LHCN-M2 (cell line): ENCODE measurements at places on chromosomes 4 and X. TPM values are rescaled to one million over a fixed set of nuclear protein-coding genes. Genes with fewer than 3 reads are reported as not detected.

The SPANXC gene
- not detected in 2 replicates for total RNA-seq

The ZNF674 gene
- 2.2 and 6.9 TPM in 2 replicates for total RNA-seq

The RAPGEF2 gene
- total RNA-seq: 17.2 and 21.9 TPM in 2 replicates

The TMPRSS11B gene
- total RNA-seq: not detected in 2 replicates

The BRS3 gene
- total RNA-seq: not detected in 2 replicates

The CFAP47 gene
- total RNA-seq: not detected in 2 replicates

The ITGB1BP2 gene
- total RNA-seq: 1.6 and 1.9 TPM in 2 replicates

The DMRTC1 gene
- total RNA-seq: not detected in 2 replicates

The PPM1K gene
- total RNA-seq: 7.4 and 8.9 TPM in 2 replicates

The MAGEA2B gene
- not detected in 2 replicates for total RNA-seq

The ERVMER34-1 gene
- total RNA-seq: 0.26 and 0.34 TPM in 2 replicates

The NUDT10 gene
- total RNA-seq: 1.1 and 1.2 TPM in 2 replicates

The ZXDA gene
- 4.8 and 5.8 TPM in 2 replicates for total RNA-seq

The PDZD4 gene
- 1.2 and 1.7 TPM in 2 replicates for total RNA-seq

The ADH1A gene
- total RNA-seq: not detected in 2 replicates

The SYTL4 gene
- 2.7 and 3.2 TPM in 2 replicates for total RNA-seq

The TREX2 gene
- total RNA-seq: 0.90 and 2.3 TPM in 2 replicates

The ATP2B3 gene
- not detected in 2 replicates for total RNA-seq

The ADH7 gene
- not detected in 2 replicates for total RNA-seq

The MAGEE2 gene
- total RNA-seq: not detected in 2 replicates

The NEIL3 gene
- 13.1 and 13.8 TPM in 2 replicates for total RNA-seq

The GC gene
- total RNA-seq: not detected in 2 replicates

The TACC3 gene
- 54.8 and 59.6 TPM in 2 replicates for total RNA-seq

The KCNIP4 gene
- not detected in 2 replicates for total RNA-seq

The LRCH2 gene
- total RNA-seq: not detected in 2 replicates

The DGAT2L6 gene
- not detected in 2 replicates for total RNA-seq

The TMSB15A gene
- total RNA-seq: 14.5 and 20.8 TPM in 2 replicates

The ITM2A gene
- not detected in 2 replicates for total RNA-seq

The SLC34A2 gene
- total RNA-seq: not detected in 2 replicates

The TMSB15C gene
- 3.2 and 4.7 TPM in 2 replicates for total RNA-seq

The GRIA3 gene
- total RNA-seq: not detected in 2 replicates

The GLRB gene
- 9.5 and 13.3 TPM in 2 replicates for total RNA-seq

The FGF5 gene
- 7.9 and 9.0 TPM in 2 replicates for total RNA-seq

The AKAP4 gene
- total RNA-seq: not detected in 2 replicates

The SSX2 gene
- total RNA-seq: not detected in 2 replicates

The NR0B1 gene
- total RNA-seq: not detected in 2 replicates

The PHKA1 gene
- 19.6 and 20.6 TPM in 2 replicates for total RNA-seq

The DCAF8L2 gene
- total RNA-seq: not detected in 2 replicates

The LDOC1 gene
- total RNA-seq: 8.8 and 9.0 TPM in 2 replicates

The KLB gene
- not detected in 2 replicates for total RNA-seq

The DDIT4L gene
- 0.40 TPM in 1 of 2 replicates, not detected in the other for total RNA-seq

The ZGRF1 gene
- total RNA-seq: 14.9 and 17.4 TPM in 2 replicates

The ARHGAP4 gene
- 4.1 and 15.2 TPM in 2 replicates for total RNA-seq

The FAM193A gene
- 12.1 and 14.9 TPM in 2 replicates for total RNA-seq

The COL4A5 gene
- total RNA-seq: 20.7 and 23.3 TPM in 2 replicates
